NCI-H1930 (cell line): ENCODE measurements at places on chromosomes 6 and 20.
A peak's percentile ranks its signal among the peaks of the same experiment; 100 is the strongest.

GRCh38 chr6:129448965-129449364 is 261.0 kb downstream of the ARHGAP18 start:
- no peak for DNase-seq

GRCh38 chr20:25136643-25137559 is 55.0 kb upstream of the VSX1 start:
- no peak for DNase-seq

DNA sequence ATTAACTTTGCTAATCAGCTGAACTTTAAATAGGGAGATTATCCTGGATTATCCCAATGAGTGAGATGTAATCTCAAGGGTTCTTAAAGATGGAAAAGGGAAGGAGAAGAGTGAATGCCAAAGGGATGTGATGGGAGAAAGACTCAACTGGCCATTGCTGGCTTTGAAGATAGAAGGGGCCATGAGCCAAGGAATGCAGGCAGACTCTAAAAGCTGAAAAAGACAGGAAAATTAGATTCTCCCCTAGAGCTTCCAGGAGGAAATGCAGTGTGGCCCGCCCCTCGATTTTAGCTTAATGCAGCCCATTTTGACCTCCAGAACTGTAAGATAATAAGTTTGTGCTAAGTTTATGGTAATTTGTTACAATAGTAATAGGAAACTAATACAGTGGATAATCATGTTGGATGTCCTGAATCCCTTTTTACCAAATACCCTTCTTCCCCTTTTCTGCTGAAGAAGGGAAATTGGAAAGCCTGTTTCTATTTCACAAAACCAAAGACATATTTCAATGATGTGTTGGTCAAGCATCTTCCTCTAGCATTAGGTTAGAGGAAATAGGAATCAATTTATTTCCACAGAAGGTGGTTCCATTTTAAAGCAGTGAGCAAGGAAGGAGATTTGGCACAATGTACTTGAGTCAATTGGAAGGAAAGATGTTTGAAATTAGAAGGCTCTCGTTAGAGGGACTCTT is 3.3 kb upstream of the HDDC2 start:
- DNase-seq: no peak

DNA sequence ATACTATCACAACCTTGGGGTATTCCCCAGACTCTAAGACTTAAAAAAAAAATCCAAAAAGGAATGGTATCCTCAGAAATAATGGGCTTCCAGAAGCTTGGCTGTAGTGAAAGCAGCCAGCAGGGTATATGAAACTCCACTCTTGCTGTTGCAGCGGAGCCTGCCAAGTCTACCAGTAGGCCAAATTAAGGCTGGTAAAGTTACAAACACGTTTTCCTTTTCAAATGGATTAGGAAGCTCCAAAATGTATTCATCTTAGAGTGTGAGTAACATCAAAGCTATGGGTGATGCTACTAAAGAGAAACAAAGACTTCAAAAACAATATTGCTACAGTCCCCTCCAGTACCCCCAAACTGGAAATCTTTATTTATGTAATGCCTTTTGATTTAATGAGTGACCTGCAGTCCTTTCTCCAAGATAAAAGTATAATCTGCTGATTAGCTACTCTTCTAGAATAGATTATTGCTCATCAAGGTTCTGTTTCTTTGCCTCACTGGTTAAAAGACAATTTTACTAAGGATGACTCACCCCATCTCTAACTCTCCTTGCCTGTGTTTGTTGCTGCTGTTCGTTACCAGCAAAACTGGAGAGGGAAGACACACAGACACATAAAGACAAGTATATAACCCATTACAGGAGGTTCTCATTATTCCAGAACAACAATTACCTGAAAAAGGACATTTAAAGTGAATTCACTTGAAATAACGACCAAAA is 84.9 kb downstream of the BTBD9 start:
- DNase-seq: no peak

GRCh38 chr6:21836277-21836676 is 242.7 kb downstream of the SOX4 start:
- DNase-seq: no peak

- DNase-seq: no peak
Observed at GRCh38 chr6:128414943-128415342, 105.5 kb downstream of the PTPRK start.

DNA sequence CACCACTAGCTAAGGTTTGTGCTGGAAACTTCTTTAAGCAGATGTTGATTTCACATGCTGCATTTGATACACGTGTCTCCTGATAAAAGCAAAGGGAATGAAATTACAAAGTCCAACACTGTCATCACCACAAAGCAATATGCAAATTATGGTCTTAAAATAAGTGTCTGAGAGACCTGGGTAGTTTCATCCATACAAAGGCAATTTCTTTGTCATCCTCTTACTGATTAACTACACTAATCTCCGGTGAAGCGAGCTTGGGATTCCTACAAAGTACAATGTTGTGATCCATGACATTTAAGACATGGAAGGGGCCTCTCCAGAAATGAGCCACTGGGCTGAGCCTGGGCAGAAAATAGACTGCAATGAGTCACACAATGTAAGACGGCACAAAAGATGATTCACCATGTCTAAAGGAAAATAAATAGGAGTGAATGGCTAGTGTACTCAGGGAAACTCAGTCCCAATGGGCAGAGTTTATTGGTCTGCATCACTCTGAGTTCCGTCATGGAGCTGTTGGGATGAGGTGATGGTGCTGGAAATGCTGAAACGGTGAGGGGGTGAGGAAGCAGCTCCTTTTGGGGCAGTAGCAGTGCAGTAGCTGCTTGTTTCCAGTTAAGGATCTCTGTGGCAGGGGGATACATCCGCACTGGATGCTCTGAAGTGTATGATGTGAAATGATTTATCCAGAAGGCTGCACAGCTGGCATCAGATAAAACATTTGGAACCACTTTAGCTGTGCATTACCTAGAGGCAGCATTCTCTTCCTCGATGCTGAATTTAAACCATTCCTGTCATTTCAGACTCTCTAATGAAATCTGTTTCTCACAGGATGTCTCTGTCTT is 103.3 kb downstream of the IBTK start:
- DNase-seq: no peak

GRCh38 chr6:42025066-42025844 is 25.1 kb upstream of the TAF8 start:
- DNase-seq: no peak

DNA sequence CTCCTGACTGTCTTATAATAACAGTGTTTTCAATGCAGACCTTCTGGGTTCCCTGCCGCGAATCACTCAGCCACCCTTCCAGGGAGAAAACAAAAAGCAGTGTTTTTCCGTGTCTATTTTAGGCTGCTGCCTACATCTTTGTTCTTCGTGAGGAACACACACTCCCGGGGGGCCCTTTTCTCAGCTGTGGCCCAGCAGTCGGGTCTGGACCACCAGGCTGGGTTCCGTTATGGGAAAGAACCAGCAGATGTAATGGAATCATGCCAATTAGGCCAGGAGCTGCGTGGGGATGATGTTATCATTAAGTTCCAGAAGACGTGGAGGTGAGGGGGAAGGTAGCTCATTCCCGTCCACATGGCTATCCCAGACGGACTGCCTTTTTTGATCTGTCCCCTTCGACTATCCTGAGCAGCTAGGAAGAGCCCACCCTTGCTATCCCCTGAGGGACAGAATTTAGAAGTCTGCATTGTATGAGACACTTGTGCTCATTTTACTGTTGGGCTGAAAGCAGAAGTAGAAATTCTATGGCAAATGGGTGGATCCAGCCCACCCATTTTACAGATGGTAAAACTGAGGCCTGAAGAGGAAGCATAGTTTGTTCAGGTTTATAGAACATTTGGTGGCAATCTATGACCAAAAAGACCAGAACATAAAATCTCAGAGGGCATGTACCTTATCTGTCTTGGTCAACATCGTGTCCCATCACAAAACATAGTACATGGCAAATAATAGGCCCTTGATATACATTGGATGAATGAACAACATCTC is 54.5 kb downstream of the KCNB1 start:
- DNase-seq: no peak

DNA sequence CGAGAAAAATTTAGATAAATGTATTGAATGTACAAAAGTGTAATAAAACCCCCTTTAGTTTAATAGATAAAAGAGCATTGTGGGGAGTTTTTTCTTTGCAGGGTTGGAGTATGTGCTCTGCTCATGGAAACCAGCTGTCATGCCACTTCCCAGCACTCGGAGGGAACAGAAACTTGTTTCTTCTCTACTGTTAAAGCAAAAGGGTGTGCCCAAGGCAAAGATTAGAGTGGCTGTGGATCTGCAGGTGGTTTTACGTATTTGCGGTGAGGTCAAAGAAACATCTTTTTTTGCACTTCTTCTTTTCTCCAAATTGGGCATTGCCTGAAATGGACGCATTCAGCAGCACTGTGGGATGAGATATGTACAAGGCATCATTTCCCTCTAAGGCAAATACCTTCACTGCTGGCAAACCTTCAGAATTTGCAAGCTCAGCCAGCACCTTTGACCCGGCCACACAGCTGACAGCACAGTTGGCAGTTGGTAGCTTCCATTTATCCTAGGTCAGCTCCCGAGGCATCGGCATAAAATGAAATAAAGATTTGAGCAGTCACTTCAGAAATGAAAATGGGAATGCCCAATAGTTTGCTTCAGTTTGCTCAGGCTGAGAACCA is 178.4 kb upstream of the EYA4 start:
- DNase-seq: no peak

DNA sequence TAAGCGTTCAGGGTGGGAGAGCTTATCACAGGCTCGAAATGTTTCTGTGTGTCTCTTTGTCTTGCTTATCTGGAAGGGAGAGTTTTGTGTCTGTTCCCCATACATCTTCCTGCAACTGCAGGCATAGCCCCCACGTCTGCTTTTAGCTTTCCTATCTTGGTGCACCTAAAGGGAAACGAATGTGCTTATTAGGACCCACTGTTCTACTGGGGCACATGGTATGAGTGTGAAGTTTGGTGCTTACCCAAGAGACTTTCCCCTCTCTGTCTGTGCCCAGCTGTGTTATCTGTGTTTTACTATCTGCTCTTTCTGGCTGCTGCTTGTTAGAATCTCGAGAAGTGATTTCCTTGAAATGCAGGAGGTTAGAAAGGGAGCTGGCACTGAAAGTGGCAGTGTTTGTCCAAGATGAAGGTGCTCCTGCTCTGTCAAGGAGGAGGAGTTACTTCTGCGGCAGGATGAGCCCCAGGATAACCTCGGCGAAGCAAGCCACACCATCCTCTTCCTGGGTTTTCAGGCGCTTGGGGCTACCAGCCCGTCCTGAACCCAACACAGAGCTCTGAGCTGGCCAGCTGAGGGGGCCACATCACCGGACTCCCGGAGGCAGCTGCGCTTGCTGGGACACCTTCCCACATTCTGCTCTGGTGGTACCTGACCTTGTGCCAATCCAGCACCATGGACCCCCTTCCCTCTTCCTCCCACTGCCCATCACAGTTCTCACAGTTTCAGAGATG is 23.4 kb downstream of the DYNLT1 start:
- DNase-seq: no peak

DNA sequence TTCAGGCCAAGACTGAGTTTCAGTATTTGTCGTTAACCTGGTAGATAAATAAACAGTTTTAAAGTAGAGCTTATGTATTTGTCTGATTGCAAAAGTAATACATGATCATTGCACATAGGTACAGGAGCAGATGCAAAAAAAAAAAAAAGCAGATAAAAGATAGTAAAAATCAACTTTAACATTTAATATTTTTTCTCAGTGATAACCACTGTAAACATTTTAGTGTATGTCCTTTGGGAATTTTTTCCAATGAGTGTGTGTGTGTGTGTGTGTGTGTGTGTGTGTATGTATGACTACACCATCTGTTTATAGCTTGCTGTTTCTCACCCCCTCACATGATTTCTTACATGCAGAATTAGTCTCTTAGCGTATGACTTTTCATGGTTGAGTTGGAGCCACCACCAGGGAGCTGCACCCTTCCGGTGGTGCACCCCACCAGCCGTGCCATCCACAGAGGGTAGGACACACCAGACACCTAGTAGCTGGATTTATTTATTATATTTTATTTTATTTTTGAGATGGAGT is 26.3 kb downstream of the WRNIP1 start:
- DNase-seq: no peak

GRCh38 chr6:148342350-148343046 is at the start of gene SASH1:
Gene SASH1 (plus strand): TSS chr6:148342838. CDS start chr6:148343068, 230 bp downstream.
- peak; percentile 43 for DNase-seq

DNA sequence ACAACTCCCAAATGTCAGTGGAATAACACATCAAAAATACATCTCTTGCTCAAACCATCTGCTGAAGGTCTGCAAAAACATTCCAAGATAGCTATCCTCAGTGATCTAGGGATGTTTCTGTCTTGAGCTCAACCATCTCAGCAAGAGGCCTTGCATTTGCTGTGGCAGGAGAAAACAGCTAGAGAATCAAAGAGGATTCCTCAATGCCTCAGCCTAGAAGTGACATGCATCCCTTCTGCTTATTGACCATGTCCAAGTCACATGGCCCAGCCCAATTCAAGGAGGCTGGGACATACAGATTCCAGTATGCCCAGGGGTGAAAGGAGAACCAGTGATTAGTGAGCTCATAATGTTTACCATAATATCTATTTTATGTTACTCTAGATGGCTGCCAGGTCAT is 269.5 kb downstream of the PLCB1 start:
- DNase-seq: no peak

DNA sequence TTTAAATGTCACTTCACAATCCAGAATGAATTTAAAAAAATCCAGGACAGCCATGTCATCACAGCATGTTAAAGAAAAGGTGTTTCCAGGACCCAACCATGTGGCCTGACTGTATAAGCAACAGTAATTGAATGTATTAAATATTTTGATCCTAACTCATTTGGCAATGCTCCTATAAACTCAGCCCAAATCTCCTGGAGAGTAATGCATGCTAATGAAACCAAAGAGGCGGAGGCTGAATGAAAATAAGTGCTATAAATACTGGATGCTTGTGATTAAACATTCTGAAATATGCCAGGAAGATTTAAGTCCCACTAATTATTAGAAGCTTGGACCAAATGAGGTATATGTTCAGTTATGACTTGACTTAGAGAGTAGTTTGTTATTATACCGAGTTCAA is 486.8 kb downstream of the FRK start:
- DNase-seq: no peak

- DNase-seq: peak; percentile 34
Observed at GRCh38 chr6:132964101-132964867, 149.9 kb downstream of the RPS12 start.

- DNase-seq: no peak
Observed at GRCh38 chr20:47670913-47671312, 114.4 kb downstream of the SULF2 start.

DNA sequence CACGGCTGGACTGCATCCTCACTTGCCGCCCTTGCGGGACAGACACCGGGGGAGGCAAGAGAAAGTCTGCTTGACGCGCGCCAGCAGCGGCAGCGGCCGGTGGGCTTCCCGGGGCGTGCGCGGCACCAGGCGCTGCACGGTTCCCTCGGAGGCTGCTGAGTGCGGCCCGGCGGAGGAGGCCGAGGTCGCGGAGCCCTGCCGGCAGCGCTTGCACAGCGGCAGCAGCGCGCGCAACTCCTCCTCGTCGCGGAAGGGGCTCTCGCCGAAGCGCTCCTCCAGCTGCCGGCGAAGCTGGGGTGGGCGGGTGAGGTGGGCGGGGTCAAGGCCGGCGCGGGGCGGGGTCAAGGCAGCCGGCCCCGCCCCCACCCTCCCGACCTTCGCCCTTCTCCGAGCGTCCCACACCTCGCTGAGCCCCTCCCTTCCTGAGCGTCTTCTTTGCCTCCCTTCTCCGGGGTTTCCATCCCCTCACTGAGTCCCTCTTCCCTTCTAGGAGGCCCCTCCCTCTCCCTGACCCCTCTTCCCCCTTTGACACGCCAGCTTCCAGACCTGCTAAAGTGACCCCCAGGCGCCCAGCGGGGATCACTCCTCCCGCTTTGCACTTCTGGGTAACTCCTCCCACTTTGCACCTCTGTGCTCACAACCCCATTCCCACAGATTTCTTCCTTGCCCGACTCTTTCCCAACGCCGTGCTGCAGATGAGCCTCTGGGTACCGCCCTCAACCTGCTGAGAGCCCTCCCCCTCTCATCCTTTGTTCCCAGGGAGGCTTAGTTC is 8.8 kb downstream of the DUSP15 start:
- DNase-seq: peak; percentile 81
